ENCODE measurements at places on chromosomes 5 and 9.

GRCh38 chr5:60598424-60598823 is 101.5 kb downstream of the DEPDC1B start:
- no peak for DNase-seq

DNA sequence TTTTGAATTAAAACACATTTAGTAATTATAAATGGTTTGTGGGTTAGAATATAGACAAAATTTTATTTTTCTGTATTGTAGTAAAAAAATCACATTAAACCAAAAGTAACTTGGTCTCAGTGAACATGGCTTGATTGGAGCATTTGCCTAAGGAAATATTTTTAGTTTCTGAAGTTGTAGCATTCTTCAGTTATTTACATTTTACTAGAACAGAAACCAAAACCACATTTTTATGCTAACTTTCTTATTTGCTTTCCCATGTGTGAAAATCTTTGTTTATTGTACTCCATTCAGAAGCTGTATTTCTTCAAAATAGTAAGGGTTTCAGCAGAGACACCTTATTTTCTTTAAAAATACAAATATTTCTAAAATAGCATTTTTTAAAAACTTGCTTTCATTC is 129.9 kb downstream of the SGCD start:
- no peak for DNase-seq

DNA sequence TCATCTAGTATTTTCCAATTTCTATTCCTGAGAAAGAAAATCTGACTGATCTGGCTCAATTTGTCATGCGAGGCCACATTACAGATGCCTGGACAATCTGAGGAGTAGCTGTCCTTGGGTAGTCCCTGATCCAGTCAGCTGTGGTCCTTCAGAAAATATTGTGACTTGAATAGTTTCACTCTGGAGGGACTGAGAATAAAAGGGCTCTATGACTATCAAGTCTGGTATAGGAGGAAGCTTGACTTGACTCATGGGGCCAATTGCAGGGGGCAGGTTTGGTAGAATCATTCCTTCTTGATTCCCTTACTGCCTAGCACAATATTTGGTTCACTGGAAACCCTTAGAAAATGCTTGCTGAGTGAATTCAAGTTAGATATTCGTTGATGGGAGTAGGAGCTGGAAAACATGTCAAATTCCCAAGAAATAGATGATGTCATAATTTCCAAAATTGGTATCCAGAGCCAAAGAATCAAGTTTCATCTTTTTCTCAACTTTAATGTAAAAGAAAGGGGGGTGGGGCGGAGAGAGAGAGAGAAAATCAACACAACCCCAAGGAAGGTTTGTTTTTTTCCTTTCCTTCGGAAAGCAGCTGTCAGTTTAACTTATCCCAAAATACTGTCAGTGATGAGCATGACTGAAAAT is 32.4 kb upstream of the STX17 start:
- DNase-seq, result no peak

GRCh38 chr5:177303925-177304391 is 359 bp downstream of the PRELID1 start:
- DNase-seq, result no peak

DNA sequence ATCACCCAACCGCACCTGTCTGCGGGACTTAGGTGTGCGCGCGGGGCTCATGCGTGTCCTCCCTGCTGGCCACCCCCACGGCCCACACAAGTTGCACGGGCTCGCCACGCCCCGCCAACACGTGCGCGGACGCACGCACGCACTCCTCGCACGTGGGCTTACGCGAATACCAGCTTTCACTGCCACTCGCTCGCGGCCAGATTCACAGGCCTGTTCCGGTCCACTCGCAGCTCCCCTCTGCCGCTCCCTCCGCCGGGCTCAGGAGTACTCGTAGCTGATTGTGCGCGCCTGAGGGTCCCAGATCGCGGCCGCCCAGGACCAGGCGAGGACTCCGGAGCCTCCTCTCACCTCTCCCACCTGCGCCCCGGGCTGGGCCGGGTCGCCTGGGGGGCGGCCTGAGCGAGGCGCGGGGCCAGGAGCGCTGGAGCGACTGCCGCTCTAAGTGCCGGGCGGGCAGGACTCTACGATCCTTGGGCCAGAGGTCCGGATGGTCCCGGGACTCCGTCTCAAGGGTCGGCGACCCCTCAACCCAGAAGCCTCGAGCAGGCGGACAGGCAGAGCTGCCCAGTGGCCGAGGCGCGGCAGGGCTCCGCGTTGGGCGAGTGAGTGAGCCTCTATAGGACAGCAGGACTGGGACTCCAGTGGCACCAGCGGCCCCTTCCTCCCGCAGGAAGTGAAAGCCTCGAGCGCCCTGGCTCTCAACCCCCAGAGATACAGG is 3.4 kb downstream of the PCDHGC5 start:
- DNase-seq, result no peak

- DNase-seq, result no peak
These were observed 51.9 kb upstream of the RNF38 start for GRCh38 chr9:36451949-36452348.

DNA sequence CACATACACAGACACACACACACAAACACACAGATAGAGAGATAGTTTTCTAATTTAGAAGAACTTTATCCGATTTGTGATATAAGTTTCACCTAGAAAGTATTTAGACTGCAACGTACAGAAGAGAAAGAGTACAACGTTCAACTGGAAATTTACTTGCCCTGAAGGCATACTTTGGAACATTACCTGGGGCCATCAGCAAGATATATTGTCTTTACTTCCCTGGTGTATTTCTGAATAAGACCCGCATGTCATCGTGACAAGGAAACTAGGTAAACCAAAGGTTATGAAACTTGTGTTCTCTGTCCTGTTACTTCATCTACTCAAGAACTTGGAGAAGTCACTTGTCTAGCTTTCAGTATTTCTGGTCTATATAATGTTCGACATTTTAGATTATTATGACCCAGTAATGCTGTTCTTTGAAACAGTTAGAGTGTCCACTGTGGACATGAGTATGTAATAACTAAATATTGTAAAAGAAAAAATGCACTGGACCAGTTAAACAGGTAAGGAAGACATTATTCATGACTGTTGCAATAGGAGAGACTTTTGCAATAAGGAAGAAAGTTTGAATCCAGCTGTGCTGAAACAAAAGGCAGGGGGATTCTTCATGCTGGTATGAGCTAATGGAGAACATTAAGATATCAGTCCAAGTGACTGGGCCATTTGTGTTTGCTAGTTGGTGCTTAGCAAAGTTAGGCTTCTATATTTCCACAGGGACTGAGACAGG is 1791.1 kb downstream of the MAT2B start:
- DNase-seq, result no peak

GRCh38 chr5:101346906-101347305 is 443.8 kb upstream of the ST8SIA4 start:
- no peak for DNase-seq

- DNase-seq, result no peak
These were observed 8.7 kb downstream of the UBQLN1 start for GRCh38 chr9:83698976-83699585.

DNA sequence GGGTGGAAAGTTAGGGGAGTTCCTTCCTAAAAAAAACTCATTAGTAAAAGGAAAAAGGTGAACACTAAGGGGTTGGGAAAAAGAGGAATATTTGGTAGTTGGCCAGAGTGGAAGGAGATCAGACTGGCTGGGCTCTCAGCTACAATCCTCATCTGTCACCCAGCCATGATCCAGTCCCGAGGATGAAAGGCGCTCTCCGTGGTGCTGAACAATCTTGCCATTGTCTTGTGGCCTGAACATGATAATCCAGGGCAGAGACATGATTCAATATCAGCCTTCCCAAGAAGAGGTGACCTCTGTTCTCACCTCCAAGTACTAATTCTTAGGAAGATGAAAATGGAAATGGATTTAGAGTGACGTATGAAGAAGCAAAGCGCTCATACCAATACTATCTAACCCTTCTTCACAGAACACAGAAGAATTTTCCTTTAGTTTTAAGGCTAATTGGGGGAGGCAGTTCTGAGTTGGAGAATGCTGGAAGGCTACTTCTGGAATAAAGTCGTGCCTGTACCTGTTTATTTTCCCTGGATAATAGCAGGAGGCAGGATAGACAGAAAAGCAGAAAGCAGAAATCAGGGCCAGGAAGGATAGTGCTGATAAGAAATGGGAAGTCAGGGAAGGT is 36.6 kb upstream of the MYORG start:
- peak; percentile 20 for DNase-seq

DNA sequence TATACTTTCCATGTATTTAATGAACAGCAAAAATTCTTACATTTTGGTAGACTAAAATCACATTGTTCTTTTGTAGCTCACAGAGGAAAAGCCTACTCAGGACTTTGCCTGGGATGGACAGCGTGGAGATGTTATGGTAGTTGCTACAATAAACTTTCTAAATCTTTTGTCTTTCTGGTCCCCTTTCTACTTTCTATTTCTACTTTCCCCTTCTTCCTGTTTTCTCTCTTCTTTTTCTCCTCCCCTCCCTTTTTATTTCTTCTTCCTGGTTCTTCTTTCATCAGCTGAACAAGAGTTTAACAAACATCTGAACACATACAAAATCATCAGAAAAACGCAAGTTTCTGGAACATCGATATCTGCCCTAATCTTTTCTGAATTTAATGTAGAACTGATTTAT is 15.6 kb upstream of the GDNF start:
- DNase-seq, result no peak

- no peak for DNase-seq
These were observed 158.6 kb downstream of the MELK start for GRCh38 chr9:36731068-36731956.

DNA sequence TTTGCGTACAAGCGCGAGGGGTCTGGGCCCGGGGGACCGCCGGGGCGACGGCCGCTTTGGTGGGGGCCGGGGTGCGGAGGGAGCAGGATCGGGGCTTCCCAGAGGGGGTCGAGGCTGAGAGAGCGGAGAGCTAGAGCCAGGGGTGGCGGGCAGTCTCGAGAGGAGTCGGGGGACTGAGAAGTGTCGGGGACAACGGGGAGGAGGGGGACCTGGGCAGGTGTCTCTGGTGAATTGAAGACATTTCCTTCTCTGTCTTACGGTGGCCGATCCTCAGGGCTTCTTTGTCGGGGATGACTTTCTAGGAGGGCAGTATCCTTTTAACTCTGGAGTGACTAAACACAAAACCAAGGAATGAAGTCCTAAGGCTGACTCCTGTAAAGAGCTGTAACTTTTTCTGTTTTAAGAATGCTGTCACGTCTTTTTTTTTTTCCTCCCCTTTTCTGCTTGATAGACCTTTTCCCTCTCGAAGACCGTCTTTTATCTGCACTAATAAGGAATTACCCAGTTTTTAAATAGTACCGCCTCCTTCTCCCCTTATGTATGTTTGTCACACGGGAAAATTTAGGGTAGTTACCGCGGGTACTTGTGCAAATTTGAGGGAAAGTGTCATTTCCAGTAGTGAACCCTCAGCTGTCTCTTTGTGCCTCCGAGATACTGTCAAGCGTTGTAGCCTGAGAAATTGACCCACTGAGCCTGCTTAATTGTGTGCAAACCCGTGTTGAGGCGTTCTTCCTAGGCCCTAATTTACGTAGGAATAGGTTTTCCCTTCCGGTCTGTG is 822 bp downstream of the DENND4C start:
- DNase-seq, result no peak

GRCh38 chr9:129221979-129222635 is 44.0 kb upstream of the IER5L start:
- DNase-seq, result no peak

DNA sequence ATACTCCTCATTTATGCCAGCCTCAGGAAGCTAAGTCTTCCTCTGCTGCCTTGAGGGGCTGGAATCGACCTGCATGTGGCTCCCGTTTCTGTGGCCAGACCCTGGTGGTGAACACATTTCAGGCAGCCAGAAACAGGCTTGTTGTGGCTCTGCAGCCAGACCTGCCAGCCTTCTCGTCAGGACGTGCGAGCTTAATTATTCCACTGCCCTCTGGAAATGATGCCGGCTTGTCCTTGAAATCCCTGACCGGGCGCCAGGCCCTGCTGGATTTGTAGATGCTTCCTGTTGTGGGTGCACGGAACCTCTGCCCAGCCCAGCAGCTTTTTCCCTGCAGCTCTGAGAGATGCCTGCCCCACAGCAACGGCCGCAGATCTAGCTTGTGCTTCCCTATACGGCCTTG is 41.6 kb downstream of the PDZD2 start:
- no peak for DNase-seq

- no peak for DNase-seq
These were observed 99.9 kb upstream of the TLE4 start for GRCh38 chr9:79471580-79472543.

DNA sequence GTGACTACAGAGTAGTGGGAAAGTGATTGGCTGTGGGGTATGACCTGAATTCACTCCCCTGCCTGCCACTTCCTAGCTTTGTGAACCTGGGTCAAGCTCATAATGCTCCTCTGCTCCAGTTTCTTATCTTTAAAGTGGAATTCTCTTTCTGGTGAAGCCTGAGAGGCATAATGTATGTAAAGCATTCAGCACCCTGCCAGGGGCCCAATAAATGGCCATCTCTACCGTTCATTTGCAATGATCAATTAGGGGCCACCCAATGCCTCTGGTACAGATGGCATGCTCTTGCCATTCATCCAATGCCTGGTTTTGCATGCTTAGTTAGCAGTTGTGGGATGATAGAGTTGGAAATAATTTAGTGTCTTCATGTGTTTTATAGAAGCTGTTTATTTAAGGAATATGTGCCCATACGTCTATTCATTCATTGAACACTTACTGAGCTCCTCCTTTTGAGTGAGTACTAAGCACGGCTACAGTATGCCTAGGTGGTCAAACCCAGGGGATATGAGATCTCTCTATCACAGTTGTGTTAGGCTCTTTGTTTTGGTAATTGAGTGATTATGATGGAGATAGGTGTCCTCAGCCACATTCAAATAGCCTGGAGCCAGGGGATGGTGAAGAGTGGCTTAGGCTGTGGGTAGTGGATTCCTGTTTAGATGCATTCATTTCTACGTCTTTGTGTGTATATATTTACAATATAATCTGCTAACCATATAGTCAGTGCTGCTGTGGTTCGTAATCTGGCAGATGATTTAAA is 15.3 kb downstream of the ZNF462 start:
- DNase-seq, result no peak

GRCh38 chr5:36900283-36900682 is 23.7 kb downstream of the NIPBL start:
- no peak for DNase-seq

DNA sequence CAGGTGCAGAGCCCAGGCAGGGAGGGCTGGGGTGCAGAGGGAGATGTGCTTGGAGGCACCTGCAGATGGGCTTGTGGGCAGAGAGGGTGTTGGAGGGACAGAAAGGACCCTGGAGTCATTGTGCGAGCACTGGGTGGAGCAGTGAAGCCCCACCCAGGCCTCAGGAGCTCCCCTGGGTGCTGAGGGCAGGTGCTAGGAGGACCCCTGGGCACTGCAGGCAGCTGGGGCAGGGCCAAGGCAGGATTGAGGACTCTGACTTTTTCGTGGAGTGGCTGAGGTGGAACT is 10.3 kb upstream of the SLC6A18 start:
- DNase-seq, result no peak

Measured in GM04504 (cell line).